NCI-H2227 treated with DMSO at 0.1 percent for 48 hours (cell line): ENCODE measurements at places on chromosomes 7 and 10.

- DNase-seq, result no peak
These were observed 105.4 kb upstream of the LYZL1 start for GRCh38 chr10:29183301-29183945.

GRCh38 chr10:74963549-74963948 lies 137.1 kb downstream of the KAT6B start:
- DNase-seq, result no peak

- DNase-seq, result no peak
These were observed 18.7 kb downstream of the EDRF1 start for GRCh38 chr10:125738206-125738605.

- no peak for DNase-seq
These were observed 13.2 kb downstream of the UBE2D1 start for GRCh38 chr10:58347967-58348366.

GRCh38 chr10:66940965-66941364 lies 15.1 kb downstream of the LRRTM3 start:
- DNase-seq, result no peak

- no peak for DNase-seq
These were observed 4.3 kb upstream of the UPK3B start for GRCh38 chr7:76506081-76506440.
